ENCODE measurements at places on chromosomes 16 and 17. TPM values are rescaled to one million over a fixed set of nuclear protein-coding genes. Genes with fewer than 3 reads are reported as not detected.

Gene AANAT
- total RNA-seq: not detected

Gene ACBD4
- total RNA-seq: 4.4 TPM

DNA sequence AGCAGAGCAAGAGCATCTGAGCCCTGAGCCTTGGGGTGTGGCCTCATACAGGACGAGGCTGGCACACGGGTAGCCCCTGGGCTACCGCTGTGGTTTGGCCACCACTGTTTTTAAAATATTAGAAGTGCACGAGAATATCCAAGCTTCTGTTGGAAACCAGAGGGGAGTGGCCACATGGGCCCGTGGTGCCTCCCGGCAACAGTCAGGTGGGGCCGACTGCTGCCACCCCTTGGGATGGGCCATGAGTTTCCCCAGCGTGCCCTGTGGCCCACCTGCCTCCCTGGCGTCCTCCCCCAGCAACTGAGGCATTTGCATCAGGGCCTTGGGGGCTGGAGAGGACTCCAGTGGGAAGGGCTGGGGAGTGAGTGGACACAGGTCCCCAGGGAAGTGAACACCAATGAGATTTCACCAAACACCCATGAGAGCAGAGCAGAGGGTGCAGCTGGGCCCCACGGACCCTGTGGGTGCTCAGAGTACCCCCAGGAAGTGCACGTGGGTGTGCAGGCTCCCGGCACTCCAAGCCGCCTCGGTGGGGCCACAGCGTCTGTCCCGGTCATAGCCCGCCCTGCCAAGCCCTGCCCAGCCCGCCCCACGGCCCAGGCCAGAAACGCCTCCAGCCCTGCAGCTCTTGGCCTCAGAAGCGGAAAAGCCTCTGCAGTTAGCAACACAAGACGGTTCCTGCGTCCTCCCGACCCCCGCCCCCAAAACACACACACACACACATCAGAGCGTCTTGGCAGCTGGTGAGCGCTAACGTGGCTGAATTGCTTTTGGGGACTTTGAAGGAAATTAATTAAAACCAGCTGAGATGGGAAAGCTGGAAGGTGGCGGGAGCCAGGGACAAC lies 22.7 kb downstream of the ZNF469 start:
- no peak for DNase-seq

DNA sequence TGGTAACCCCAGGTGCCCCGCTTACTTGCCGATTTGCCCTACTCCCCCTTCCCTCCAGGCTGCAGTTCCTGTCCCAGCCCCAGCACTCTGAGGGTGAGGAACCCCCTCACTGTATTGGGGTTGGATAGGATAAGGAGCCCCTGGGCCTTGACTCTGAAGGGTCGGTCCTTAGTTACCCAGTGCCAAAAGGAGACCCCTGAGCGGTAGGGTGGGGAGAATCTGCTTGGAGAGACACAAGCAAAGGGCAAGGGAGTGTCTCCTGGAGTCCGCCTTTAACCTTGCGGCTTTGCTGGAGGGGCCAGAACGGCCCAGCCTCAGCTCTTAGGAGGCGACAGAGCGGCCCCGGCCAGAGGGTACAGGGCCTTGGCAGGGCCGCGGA lies 13.0 kb downstream of the CARD14 start:
- DNase-seq: no peak

DNA sequence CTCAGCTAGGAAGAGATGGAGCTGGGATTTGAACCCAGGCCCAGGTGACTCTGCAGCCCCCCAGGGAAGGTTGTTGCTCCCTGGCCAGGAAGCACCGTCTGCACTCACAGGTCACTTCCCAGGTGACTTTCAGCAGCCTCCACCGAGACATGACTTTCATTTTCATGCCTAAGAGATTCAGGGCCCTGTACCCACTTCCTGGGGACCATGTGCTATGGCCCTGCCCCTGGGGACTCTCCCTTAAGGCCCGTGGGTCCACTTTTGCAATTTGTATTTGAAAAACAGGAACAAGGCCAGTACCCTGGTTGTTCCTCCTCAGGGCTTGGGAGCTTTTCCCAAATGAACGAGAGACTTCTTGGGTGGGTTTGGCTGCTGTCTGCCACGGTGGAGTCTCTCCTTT lies 191.0 kb downstream of the IRF8 start:
- DNase-seq: no peak

Measured in LHCN-M2 (cell line).